ENCODE measurements at places on chromosomes 6 and 20. TPM values are rescaled to one million over a fixed set of nuclear protein-coding genes. Genes with fewer than 3 reads are reported as not detected.

MOG gene
- total RNA-seq: not detected

GRCh38 chr6:83153883-83154521 lies 39.1 kb downstream of the PGM3 start:
- no peak for DNase-seq

DNA sequence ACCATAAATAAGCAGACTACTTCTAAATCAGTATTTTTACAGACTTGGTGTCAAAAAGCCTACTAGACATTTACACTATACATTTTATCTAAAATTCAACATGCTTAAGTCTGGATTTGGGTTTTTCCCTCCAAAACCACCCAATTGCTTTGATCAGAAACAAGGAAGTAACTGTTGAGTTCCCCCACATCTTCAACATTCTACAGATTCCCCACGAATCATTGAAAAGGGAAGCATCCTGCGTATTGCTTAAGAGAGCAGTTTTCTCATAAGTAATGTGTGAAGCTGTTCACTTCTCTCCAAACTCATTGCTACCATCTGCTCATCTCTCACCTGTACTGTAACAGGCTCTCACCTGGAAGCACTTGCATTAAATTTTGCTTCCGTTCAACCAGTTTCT lies 36.4 kb upstream of the RNF144B start:
- no peak for DNase-seq

DAAM2 gene
- total RNA-seq: 25.9 TPM

LY86 gene
- total RNA-seq: not detected

MICB gene
- 0.59 TPM for total RNA-seq

DNA sequence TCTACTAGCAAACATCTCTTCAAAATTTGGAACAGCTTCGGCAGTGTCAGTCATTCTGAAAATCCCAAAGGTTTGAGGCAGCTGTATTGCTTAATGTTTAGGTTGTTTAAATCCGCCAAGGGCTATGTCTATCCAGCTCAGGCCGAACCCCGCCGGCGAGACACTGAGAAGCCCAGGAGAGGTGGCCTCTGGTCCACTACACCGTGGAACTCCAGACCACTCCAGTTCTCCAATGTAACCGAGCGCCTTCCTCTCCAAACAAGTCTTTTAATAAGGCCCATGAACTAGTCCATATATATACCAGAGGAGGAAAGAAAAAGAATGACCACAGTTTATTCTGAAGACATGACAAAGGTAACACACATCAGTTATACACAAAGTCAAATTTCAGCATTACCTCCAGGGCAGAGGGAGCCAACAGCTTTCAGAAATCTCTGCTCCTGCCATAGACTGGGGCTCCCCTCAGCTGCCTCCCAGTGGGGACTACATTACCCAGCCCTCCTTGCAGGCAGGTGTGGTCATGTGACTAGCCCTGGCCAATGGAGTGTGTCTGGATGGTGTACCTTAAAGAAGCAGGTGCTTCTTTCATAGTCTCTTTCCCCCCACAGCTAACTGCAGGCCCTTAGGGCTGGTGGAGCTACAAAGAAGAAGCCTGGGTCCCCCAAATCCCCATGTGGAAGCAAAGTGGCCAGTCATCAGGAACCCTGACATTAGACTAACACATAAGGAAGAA lies at the start of gene RAMACL:
Gene RAMACL, minus strand, starts transcription at position 255 of the 733 bp plus-strand sequence. Its CDS starts 201 bp downstream, at position 54.
- peak; percentile 52 for DNase-seq

- no peak for DNase-seq
These were observed 85.6 kb downstream of the POPDC3 start for GRCh38 chr6:105094133-105094640.

MCM3 gene
- 12.9 TPM for total RNA-seq

ATAT1 gene
- 0.73 TPM for total RNA-seq

DNA sequence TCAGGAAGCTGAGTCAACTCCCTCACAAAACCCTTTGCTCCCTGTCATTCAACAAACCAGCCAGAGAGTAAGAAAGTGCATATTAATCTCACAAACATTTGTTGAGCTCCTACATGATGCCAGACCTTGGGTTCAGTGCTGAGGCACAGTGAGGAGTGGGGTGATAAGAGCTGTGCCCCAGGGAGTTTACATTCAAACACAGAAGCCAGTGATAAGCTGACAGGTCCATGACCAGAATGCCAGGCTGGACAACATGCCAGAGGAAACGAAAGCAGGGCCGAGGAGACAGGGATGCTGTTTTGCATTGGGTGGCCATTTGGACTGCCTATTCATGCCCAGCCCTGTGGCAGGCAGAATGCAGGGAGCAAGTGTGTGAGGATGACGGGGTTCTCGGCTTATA lies 76.7 kb downstream of the LRFN2 start:
- DNase-seq: no peak

LZTS3 gene
- total RNA-seq: 20.8 TPM

- no peak for DNase-seq
These were observed 11.6 kb downstream of the SRSF3 start for GRCh38 chr6:36605560-36606391.

- no peak for DNase-seq
These were observed 51.7 kb downstream of the MOCS1 start for GRCh38 chr6:39882531-39882899.
